ENCODE measurements at places on chromosomes 12 and 14.

DNA sequence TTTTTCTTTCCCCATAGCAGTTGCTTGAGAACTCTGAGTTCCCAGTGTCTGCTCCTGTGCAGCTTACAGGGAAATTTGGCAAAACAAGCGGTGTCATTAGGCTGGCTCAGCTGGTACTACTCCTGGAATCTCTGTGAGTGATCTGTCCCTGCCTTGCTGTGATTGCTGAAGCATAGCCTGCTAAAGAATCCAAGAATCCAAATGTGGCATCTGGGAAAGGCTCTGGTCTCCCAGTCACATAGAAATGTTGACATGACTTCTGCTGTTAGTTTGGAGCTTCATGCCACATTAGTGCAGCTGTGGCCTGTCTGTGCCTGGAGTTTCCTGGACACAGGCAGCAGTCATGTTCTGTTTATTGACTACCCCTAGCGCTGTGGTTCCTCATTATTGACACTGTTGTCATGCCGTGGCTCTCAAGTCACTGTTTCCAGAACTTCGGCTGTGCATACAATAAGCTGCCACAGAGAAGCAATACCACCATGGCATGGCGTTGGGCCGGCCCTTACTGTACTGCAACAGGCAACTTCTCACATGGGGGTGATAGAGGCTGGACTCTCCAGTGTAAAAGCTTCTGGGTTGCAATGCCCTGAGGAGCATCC is 166.8 kb downstream of the MYRFL start:
- DNase-seq, result no peak

GRCh38 chr14:24369463-24369862 is 1.5 kb downstream of the NFATC4 start:
- DNase-seq, result no peak

GRCh38 chr12:92146497-92147224 is 1.0 kb upstream of the BTG1 start:
- no peak for DNase-seq

DNA sequence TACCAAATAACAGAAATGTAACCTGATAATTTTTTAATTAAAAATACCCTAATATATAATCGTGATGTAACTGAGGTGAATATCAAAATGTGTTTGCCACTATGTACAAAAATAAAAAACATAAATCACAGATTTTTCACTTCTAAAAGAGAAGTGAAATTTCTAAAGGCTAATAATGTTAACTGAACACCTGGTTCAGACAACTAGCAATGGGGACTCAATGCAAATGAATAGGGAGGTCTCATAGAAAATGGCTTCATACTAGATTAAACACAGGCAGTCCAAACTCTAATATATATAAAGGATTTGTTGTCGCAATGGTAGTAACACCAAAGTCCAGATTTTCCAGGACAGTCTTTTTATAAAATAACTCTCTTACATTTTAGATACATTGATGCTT is 365.4 kb upstream of the ATP2B1 start:
- DNase-seq, result no peak

DNA sequence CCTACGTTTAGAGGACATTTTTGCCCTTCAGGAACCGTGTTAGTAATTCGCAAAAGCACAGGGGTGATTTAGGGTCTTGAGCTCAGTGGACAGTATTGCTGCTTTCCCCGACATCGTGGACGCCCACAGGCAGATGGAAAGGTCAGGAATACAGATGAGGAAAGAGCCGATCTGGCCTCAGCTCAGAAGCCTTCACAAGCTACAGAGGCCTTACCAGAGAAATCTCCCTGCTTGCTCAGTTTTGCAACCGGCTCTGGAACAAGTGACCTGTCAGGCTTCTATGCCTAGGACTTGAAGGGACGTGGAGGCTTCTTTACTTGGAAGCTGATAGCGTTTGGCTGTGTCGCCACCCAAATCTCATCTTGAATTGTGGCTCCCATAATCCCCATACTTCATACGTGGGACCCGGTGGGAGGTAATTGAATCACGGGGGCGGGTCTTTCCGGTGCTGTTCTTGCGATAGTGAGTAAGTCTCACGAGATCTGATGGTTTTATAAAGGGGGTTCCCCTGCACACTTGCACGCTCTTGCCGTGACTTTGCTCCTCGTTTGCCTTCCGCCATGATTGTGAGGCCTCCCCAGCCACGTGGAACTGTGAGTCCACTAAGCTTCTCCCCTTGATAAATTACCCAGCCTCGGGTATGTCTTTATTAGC is 332.5 kb downstream of the MED13L start:
- no peak for DNase-seq

DNA sequence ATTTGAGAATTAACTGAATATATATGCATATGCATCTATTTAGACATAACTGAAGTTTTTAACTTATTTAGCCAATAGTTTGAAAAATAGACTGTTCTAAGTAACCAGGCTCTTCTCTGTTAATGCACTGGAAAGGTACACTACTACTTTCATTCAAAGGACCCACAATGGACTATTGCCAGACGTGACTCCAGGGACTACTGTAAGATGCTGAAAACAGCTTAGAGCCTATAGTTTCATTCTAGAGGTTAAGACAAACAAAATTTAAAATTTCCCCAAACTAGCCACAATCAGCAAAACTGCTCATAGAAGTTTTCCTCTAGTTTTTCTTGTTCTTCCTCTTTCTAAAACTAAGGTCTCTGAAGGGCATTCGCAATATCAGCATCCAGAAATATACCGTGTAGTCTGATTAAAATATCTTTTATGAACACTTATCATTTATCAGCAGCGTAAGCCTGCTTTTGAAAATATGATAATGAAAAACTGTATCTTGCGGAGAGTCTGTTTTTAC is 10.4 kb downstream of the APPL2 start:
- no peak for DNase-seq

- no peak for DNase-seq
Observed at GRCh38 chr14:44418856-44419255, 88.2 kb downstream of the FSCB start.

DNA sequence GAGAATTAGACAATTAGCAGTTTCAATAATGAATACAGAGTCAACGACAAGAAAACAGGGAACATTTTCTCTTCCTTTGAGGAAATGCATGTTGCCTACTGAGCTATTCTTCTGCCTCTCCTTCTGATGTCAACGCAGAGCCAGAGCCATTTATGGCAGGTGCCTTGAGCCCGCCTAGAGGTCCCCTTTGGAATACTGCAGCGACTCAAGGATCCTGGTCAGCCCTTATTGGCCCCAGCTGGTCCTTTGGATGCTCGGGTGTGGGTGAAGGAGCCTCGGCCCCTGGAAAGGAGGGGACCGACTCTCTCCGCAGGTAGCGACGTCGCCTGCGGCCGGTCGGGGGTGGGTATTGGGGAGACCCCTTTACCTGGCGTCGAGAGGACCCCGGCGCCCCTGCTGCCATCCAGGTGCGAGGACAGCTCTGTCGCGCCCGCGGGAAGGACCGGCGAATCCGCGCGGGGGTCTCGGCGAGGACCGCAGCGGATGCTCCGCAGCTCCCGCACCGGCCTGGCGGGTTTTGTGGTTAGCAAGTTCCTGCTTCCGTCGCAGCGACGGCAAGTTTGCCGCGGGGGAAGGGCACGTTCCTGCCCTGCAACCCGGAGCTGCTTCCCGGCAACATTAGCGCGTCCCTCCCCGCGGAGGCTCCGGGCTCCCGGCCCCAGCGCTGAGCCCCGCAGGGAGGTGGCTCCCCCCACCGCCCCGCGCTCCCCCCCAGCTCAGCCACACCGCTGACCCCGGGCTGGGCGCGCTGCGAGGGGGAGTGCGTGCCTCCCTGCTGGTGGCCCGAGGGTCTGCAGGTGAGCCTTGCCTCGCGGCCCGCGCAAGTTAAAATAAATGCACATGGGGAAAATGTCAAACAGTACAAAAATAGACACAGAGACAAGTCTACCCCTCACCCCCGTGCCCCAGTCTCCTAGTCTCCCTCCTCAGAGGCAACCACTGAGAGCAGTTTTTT is at the start of gene MANSC1:
TSS of gene MANSC1 (minus strand) at position 532 of the 955 bp plus-strand sequence. CDS start 6,928 bp downstream, outside the sequence.
- DNase-seq, result peak; percentile 20

- no peak for DNase-seq
Observed at GRCh38 chr12:94374124-94374523, 85.5 kb downstream of the CEP83 start.

DNA sequence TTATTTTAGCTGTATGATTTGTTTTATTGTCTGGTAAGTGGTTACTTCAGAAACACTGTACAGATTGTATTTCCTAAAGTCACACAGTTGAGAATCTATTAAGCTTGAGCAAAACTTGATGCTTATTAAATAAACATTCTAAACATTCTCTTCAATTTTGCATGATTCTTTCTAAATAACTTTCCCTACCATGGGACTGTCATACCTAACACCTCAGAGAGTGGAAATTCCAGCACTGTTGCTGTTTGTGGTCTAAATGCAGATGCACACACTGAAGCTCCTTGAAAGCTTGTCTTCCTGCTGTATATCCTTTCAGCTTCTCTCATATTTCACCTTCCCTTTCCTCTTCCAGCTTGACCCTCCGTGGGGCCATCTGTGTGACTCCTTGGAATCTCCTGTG is 392.0 kb downstream of the LRIG3 start:
- no peak for DNase-seq

DNA sequence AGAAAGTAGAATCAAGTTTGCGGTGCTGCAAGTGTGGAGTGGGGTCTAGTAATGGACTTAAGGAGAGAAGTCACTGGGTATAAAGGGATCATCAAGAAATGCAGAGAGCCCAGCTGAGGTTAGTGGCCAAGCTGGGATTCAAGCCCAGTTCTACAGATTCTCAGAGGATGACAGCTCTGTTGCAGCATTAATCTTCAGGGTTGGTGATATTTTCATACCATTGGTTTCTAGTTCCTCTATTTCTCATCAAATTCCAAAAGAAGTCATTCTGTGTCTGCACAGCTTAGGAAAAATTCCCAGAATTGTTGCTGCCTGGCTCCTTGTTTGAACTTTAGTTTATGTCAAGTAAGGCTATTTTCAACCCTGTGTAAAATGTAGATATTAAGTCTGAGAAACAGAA is 169.5 kb upstream of the NTF3 start:
- DNase-seq, result no peak

- no peak for DNase-seq
Observed at GRCh38 chr12:105986779-105987684, 151.7 kb downstream of the NUAK1 start.

Data from hypothalamus (tissue), 51 donors.